ENCODE measurements at places on chromosomes 3 and 15. TPM values are rescaled to one million over a fixed set of nuclear protein-coding genes. Genes with fewer than 3 reads are reported as not detected.

- no peaks in the 10 kb centered on the region for H3K27me3 ChIP-seq
- H3K4me3 ChIP-seq = no peak overlapping the region
- H3K4me1 ChIP-seq = no peaks in the 10 kb centered on the region
- H3K27ac ChIP-seq = no peak overlapping the region
These were observed 95.7 kb downstream of the HHLA2 start for GRCh38 chr3:108391917-108392593.

PPM1L gene
- 88.1 TPM for total RNA-seq

NXPE3 gene
- total RNA-seq = 16.2 TPM

DNA sequence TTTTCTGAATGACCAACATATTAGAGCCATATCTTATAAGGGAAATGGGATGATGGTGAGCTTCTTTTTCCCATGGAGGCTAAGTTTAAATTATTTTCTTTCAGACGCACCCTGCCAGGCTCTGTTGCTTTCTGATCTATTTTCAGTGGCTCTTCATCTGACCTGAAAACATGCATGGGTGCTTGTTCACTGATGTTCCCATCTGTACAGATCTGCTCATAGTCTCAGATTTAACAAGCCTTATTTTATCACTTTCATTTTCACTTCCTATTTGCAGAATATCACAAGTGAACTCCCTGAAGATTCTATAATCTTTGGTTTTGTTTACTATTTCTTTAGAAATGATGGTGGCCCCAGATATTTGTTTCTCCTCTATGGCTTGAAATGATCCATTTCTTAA, 31.1 kb upstream of the SUCLG2 start:
- H3K36me3 ChIP-seq = no peaks in the 10 kb centered on the region
- DNase-seq = no peak
- H3K4me1 ChIP-seq = no peaks in the 10 kb centered on the region
- no peak overlapping the region for H3K27ac ChIP-seq
- H3K27me3 ChIP-seq = no peaks in the 10 kb centered on the region
- H3K4me3 ChIP-seq = no peak overlapping the region

GRCh38 chr3:62167566-62168262, 205.6 kb downstream of the FEZF2 start:
- no peaks in the 10 kb centered on the region for H3K27me3 ChIP-seq
- H3K27ac ChIP-seq = no peak overlapping the region
- H3K4me1 ChIP-seq = peaks cover 4% of the 10 kb centered on the region
- DNase-seq = no peak

CEP70 gene
- 41.4 TPM for total RNA-seq

CCPG1 gene
- total RNA-seq = 43.6 TPM

GOLGA6A gene
- not detected for total RNA-seq

DNA sequence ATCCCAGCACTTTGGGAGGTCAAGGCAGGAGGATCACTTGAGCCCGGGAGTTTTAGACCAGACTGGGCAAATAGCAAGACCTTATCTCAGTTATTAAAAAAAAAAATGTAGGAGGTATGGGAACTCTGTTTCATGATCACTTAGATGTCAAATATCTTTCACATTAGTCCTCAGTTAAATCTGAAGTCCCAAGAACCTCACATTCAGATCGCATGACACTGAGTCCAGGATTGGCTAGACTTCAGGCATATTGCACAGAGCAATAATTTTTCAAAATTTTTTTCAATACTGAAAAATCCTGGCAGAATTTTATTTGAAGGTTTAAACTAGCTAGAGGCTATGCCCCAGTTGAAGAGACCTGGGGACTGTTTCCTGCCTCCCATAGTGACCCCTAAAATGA, 56.3 kb upstream of the ZNF148 start:
- H3K36me3 ChIP-seq = no peaks in the 10 kb centered on the region
- peak; percentile 62 for DNase-seq
- H3K4me3 ChIP-seq = no peak overlapping the region
- H3K27me3 ChIP-seq = no peaks in the 10 kb centered on the region
- no peaks in the 10 kb centered on the region for H3K4me1 ChIP-seq

TTLL13 gene
- not detected for total RNA-seq

GRCh38 chr3:194874206-194874605, 188.5 kb downstream of the FAM43A start:
- no peaks in the 10 kb centered on the region for H3K36me3 ChIP-seq
- H3K4me1 ChIP-seq = peaks cover 41% of the 10 kb centered on the region
- no peak overlapping the region for H3K27ac ChIP-seq
- no peak overlapping the region for H3K4me3 ChIP-seq

GRCh38 chr15:22956257-22956977, 23.8 kb downstream of the CYFIP1 start:
- H3K4me3 ChIP-seq = no peak overlapping the region
- no peaks in the 10 kb centered on the region for H3K27me3 ChIP-seq
- H3K4me1 ChIP-seq = peaks cover 76% of the 10 kb centered on the region
- DNase-seq = no peak
- H3K36me3 ChIP-seq = no peaks in the 10 kb centered on the region

DNA sequence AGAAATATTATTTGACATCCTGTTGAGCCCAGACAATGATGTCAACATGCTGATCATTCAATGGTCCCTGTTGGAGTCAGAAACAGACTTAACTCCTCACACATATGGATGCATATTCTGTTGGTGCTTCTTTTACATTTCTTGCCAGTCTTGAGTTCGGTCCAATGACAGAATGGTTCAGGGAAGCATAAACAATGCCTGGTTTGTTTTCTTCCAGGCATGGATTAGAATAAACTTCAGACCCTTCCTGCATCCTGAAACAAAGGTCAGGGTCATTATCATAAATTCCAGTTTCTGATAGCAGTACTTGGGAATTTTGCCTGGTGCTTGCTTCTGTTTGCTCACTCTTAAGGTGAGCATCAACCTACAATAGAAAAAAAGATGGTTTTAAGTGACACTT, 33.3 kb downstream of the BTLA start:
- H3K36me3 ChIP-seq = no peaks in the 10 kb centered on the region
- no peak overlapping the region for H3K27ac ChIP-seq
- no peak for DNase-seq
- no peaks in the 10 kb centered on the region for H3K27me3 ChIP-seq
- no peaks in the 10 kb centered on the region for H3K4me1 ChIP-seq
- no peak overlapping the region for H3K4me3 ChIP-seq

GP5 gene
- total RNA-seq = 0.34 TPM

TM4SF18 gene
- total RNA-seq = 10.6 TPM

PPP2R3A gene
- 28.5 TPM for total RNA-seq

DNA sequence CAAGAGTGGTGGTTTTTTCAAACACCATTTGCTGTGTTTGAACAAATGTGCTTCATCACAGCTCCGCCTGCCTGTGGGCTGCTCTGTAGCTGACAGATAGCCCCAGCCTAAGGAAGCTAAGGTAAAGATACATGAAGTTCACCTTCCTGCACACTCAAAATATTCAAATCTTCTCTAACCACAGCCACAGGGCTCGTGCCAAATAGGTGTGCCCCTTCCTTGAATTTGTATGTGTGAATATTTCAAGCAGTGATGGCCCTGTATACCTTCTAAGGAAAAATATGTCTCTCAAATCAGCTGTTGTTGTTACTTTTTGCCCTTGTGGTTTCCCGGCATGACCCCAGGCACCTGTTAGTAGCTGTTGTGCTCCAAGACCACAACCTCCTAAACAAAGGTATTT, 92.8 kb downstream of the CCNL1 start:
- no peak overlapping the region for H3K27ac ChIP-seq
- H3K27me3 ChIP-seq = no peaks in the 10 kb centered on the region
- H3K4me3 ChIP-seq = no peak overlapping the region
- DNase-seq = no peak

CP gene
- total RNA-seq = 5.6 TPM

LINGO1 gene
- total RNA-seq = 2.2 TPM

DNA sequence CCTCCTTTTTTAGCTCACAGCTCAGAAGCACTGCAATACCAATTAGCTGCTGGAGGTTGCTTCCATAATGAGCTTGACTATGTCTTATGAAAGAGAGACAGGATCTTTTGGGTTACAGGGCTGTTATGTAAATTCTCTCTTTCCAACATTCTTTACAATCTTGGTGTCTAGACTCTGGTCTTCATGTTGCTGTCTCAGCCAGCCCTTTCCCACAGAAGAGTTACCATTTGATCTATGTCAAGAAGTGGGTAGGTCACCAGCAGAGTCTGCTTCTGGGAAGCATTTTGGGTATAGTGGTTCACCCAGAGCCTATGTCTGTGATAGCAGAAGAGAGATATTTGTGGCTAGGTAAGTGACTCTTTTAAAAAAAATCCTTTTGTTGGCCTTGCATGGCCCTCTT, 234.5 kb downstream of the SATB1 start:
- no peak for DNase-seq
- H3K36me3 ChIP-seq = no peaks in the 10 kb centered on the region
- no peaks in the 10 kb centered on the region for H3K4me1 ChIP-seq
- H3K27me3 ChIP-seq = no peaks in the 10 kb centered on the region

CCDC54 gene
- total RNA-seq = not detected

EXD1 gene
- total RNA-seq = not detected

- peaks cover 9% of the 10 kb centered on the region for H3K4me1 ChIP-seq
- H3K27me3 ChIP-seq = no peaks in the 10 kb centered on the region
- H3K36me3 ChIP-seq = no peaks in the 10 kb centered on the region
These were observed 306.6 kb upstream of the ARRDC4 start for GRCh38 chr15:97653896-97654295.
